ENCODE measurements at places on chromosomes 6 and 20.

DNA sequence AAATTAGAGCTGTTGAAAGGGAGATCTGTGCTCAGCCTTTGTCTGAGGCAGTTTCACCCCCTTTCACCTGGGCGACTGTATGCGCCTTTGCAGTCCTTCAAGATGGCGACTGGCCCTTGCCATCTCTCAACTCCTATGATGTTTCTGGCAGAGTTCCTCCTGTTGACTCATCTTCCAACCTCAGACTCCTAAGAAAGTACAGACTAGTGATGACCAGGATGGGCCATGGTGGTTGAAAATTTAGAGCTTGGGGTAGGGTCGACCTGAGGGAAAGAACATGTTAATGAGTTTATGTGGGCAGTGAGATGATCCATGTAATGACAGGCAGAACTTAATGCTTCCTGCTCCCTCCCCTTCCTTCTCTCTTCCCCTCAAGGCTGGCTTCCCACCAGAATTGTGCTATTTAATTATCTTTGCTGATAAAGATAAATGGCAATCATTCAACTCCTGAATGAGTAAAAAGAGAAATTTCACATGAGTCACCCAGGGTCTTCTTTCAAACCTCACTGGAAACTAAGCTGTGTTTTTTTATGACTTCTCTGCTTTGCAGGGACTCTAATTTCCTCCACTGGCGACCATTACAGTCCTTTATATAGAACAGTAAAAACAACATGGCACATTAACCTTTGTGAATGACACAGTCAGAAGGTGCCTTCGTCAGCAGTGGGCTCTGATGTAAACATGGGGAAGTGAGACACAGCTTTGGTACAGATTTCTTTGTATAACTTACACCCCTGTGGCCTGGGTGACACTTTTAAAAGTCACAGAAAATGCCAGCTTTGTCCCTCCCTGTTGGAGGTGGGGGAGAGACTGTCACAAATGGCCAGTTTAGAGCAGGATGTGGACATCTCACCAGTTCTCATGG lies 103.5 kb downstream of the SCP2D1 start:
- no peak for DNase-seq

DNA sequence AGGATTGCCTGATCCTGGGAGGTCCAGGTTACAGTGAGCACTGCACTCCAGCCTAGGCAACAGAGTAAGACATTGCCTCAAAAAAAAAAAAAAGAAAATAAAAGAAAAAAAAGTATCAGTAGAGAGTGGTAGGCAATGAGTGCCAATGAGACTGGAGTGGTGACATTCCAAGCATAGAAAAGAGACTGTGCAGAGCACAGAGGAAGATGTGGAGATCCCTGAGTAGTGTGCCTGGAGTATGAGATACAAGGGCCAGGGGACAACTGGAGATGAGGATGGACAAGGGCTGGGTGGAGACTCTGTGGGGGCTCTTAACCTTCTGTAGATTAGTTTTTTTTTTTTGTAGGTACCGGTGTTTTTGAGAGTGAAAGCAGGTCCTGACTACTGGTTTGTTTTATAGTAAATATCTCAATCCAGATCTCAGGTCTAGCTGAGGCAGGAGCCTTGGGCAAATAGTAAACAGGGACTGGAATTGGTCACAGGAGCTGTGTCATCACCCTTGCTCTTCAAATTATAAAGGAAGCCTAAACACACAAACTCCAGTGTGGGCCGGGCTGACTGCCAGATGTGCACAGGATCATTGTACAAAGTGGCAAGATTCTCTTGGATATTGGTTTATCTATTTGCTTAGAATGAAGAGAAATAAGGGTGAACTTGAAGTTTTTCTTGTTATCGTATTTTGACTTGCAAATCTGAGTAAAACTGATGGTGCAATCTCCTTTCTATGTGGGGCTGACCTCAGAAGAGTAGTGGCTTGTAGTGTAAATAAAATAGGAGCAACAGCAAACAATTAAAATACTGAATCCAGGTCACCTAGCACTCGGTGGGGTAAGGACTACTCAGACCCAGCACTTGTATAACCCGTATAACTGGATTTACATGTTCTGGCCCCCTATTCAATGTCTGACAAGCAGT lies 144.9 kb downstream of the SOX4 start:
- no peak for DNase-seq

DNA sequence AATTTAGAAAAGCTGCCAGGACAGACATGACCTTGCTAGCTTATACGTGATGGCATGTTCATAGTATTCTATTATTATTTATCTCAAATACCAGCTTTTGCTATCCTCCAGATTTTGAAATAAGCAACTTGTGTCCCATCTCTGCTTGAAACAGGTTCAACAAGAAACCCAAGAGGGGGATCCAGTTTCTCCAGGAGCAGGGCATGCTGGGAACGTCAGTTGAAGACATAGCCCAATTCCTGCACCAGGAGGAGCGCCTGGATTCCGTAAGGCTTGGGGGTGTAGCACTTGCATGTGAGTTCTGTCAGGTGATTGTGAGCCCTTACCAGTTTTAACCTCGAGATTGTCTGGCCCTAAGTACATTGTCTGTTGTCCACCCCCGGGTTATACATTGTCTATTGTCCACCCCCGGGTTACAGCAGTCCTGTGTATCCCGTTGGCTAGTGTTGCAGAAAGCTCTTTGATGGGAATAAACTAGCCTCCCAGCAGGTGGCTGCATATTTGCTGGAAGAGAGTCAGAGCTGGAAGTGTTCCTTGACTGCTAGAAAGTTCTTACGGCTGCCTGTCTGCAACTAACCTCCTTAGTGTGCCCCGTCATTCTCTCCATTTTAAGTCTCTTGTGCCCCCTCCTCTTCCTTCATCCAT lies 61.4 kb upstream of the CSE1L start:
- no peak for DNase-seq

DNA sequence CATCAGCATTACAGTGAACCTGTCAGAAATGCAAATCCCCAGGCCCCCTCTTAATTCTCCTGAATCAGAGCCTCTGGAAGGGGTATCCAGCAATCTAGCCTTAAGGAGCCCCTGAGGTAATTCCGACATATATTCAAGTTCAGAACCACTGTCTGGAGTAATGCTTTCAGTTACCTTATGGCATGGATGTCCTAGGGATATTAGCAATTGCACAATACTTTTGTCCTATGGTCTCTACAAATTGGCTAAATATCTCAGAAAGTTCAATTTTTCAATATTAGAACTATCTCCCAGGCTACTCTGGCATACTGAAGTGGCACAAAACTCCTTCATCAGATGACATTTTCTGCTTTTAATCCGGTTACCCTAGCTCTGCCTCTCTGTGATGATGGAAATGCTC lies 6.4 kb downstream of the NSFL1C start:
- no peak for DNase-seq

- no peak for DNase-seq
Observed at GRCh38 chr6:145235207-145235606, 500.1 kb downstream of the EPM2A start.

DNA sequence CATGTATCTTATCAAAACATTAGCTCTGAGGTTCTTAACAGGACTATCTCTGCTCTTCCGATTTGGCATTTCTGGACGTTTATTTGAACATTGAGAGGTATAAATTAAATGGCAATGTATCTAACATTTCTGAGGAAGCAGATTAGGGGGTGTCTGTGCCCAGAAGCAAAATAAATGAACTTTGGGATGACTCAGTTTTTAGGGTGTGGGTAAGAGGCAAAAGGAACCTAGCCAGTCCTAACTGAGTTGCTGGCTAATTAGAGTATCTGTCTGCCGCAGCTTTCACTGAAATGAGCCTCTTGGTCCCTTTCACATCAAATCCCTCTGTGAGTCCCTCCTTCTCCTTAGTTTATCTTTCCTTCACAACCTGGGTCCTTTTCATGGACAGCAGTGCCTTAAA lies 1.1 kb downstream of the RNF144B start:
- no peak for DNase-seq

- DNase-seq = no peak
Observed at GRCh38 chr6:21559238-21559637, 34.3 kb upstream of the SOX4 start.

DNA sequence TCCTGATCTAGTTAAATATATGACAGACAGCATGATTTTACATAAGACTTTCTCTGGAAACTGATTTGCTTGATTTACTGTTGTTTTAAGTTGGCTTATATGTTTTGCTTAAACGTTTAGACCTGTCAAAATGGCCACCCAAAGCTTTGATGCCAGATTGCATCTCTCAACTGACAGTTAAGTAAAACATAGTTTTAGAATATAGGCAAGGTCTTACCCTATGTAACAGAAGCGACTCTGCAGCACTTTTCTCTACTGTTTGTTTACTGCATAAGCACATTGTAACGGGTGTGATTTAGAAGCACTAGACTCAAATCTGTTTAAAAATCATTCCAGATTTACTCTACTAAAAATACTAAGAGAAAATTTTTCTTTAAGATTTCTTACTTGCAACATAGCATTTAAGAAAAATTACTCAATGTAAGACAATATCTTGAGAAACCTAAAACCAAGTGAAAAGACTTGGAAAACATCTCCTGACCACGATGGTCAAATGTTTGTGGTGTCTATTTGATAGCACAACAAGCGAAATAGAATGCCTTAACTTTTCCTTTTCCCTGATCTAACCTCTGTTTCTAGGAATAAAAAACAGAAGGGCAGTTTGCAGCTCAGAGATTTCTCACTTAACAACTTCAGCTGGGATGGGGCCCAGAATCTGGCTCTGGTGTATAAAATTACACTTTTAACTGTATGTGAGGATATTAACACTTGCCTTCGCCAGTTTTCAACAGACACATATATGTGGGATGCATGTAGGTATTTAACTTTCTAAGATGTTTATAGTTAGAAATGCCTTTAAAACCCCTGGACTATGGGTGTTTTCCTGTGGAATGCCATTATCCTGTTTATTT lies 47.4 kb downstream of the AIG1 start:
- no peak for DNase-seq

DNA sequence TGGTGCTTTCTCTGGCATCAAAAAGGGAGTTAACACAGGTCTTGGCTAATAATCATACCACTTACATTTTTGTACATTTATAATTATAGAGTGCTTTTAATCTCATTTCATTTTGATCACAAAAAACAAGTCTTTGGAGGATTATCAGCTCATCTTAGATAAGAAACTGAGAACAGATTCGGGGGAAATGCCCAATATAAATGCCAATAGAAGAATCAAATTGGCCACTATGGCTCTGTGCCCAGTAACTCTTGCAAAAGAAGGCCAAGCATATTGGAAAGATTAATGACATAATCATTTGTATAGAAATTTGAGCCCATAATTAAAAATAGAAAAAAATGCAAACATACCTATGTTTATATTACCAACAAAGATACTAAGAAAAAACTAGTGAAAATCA lies 42.5 kb downstream of the IPCEF1 start:
- no peak for DNase-seq

GRCh38 chr20:24305371-24305770 lies 164.1 kb upstream of the SYNDIG1 start:
- DNase-seq = no peak

DNA sequence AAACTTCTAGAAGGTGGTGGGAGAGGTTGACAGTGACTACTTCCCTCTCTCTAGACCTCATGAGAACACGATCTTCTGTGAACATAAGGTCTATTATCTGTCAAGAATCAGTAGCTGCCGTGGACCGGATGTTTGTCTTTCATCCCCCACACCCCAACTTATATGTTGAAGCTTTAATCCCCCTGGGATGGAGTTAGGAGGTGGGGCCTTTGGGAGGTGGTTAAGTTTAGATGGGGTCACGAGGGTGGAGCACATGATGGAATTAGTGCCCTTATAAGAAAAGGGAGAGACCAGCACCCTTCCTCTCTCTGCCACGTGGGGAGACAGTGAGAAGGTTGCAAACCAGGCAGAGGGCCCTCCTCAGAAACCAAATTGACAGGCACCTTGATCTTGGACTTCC lies 409.1 kb downstream of the QKI start:
- DNase-seq = no peak

GRCh38 chr6:108779536-108780275 lies 68.5 kb upstream of the ARMC2 start:
- no peak for DNase-seq

DNA sequence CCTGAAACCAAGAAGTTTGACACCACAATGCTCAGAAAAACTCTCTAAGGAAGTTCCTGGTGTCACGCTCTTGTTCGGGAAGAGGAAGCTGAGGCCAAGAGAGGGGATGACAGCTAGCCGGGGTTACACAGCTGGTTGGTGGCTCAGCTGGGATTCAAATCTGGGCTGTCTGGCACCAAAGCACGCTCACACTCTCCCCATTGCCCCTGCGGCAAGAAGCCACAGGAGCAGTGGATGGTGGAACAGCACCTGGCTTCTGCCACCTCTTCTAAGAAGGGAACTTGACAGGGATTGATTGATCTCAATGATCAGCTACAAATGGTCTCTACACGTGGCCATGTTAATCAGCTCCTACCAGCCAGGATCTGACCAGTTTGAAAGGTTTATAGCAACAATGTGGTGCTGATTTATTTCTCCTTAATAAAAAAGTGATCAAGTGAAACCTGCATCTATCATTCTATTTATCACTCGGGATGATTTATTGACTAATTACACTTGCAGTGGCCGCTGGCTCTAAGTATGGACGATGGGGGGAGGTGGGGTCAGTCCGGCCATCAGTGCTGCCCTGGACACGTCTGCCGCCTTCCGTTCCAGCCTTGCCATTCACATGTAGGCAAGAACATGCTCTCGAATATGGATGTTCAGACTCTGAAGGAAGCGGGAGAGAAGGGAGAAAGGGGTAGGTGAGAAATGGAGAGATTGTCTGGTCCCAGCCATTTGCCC lies 71.9 kb upstream of the TOP1 start:
- no peak for DNase-seq

GRCh38 chr6:10033223-10033829 lies 381.5 kb downstream of the TFAP2A start:
- DNase-seq = peak; percentile 8

DNA sequence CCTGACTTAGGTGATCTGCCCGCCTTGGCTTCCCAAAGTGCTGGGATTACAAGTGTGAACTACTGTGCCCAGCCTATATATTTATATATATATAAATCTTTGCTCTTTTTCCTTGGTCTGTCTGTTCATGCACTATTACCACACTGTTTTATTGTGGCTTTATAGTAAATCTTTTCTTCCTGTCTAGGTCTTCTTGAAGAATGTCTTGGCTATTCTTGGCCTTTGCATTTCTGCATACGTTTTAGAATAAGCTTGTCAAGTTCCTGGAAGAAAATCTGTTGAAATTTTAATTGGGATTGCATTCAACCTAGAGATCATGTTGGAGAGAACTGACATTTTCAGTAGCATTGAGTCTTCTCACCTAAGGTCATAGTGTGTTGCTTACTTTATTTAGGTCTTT lies 37.1 kb downstream of the MYO6 start:
- DNase-seq = no peak

DNA sequence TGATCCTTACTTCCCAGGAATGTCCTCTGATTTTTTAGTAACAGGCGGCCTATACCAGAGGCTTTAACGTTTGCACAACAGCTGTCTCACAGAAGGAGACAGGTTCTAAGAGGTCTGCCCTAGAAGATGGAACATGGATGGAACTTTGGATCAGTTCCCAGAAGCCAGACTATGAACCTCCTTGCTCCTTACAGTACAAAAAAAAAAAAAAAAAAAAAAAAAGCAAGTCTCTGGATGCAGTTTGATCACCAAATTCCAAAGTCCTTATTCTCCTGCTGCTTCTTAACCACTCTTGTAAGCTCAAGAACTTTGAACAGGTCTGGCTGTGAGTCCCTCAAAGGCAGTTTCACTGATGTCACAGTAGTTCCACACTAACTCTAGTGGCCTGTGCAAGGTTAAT lies 2.0 kb upstream of the TRMT11 start:
- DNase-seq = no peak

GRCh38 chr6:89781070-89782034 lies 38.2 kb downstream of the MDN1 start:
- DNase-seq = no peak
